ENCODE measurements at places on chromosomes 16 and 17.
A peak's percentile ranks its signal among the peaks of the same experiment; 100 is the strongest.

DNA sequence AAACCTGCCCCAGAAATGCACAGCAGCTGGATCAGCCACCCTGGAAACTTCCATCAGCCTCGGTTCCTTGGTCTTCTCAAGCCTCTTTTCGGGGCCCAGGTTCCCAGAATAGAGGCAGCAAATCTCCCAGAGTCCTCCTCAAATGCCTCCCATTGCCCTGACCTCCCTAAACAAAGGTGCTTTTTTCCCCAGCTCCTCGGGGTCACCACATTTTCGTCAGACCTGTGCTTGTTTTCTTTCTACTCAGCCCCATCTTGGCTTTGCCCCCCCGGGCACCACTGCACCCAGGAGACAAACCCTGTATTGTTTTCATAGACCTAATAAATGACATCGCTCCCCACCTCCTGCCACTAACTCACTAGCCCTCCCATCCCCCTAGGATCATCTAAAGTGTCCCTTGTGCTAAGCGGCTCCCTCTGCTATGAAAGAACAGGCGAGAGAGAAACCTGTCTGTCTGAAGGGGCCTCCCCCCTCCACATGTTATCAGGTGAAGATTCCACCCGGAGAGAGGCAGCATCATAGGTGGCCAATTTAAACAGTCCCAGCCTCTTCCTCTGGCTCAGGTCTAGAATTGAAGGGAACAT lies 451.1 kb downstream of the SOX9 start:
- DNase-seq, result no peak

DNA sequence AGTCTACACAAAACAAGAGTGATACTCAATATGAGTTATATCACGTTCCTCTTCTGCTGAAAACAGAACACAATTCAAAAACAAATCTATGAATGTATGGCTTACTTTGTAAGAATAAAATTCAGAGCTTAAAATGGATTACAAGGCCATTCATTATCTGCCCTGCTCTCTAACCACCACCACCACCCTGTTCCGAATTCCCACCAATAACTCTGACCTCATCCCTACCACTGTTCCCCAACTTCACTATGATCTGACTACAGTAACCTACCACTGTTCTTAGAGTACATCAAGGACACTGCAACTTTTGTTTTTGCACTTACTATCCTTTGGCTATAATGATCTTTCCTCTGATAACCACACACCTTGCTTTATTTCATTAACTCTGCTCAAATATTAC lies 21.3 kb downstream of the FBXL20 start:
- DNase-seq, result no peak

GRCh38 chr16:81321039-81321438 lies 6.3 kb downstream of the GAN start:
- no peak for DNase-seq

GRCh38 chr16:63702981-63703590 lies 1418.8 kb downstream of the CDH11 start:
- no peak for DNase-seq

GRCh38 chr17:45747911-45748310 lies 36.2 kb upstream of the CRHR1 start:
- DNase-seq, result no peak

- DNase-seq, result no peak
Measured at GRCh38 chr16:69852815-69853214, 90.7 kb downstream of the WWP2 start.

GRCh38 chr17:82371333-82372248 lies at the start of gene UTS2R:
Gene UTS2R, plus strand, starts transcription at chr17:82371765. Its CDS starts 2,560 bp downstream, at chr17:82374325.
- no peak for DNase-seq

GRCh38 chr17:7712111-7712771 lies 5.3 kb upstream of the DNAH2 start:
- DNase-seq, result peak; percentile 31

DNA sequence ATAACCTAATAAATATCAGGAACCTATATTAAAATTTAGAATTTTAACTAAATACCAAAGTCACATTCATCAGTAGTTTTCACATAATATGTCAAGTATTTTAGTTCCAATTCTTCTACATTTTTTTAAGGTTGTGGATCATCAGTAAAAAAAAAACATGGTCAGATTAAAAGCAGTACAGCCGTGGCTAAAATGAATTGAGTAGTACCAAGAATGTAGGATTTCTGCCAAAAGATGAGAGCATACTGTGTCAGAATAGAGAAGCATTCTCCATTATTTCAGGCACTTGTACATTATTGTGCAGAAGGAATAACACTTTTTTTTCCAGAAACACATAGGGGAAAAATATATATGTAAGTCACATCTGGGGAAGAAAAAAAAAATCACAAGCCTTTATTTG lies 1176.1 kb downstream of the CDH11 start:
- DNase-seq, result no peak

- DNase-seq, result no peak
Measured at GRCh38 chr17:28875848-28876550, 21.2 kb downstream of the ERAL1 start.

- no peak for DNase-seq
Measured at GRCh38 chr17:48571024-48571818, 6.9 kb downstream of the HOXB4 start.

- DNase-seq, result no peak
Measured at GRCh38 chr16:79613009-79613408, 12.5 kb upstream of the MAF start.

DNA sequence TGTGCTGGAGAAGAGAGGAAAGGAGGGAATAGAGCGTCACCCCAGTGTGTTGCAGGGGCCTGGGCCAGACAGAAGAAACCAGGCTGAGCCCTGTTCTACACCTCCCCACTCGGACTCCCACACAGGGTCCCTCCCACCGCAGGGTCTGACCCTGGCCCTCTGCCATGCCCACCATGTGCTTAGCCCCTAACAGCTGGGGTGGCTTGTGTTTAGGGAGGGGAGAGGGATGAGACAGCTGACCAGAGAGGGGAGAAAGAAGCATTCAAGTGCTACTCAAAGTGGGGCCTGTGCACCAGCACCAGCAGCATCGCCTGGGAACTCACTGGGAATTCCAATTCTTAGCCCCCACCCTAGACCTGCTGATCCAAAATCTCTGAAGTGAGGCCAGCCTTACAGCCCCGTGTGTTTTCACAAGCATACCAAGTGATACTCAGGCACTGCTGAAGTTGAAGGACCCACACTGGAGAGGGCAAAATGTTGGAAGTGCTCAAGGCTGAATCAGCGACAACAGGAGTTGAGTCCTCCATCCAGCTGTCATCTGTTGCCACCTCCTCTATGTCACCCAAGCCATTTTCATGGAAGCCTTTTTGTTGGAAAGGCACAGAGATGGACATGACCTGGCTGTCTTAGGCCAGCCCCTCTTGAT lies 47.0 kb downstream of the FZD2 start:
- DNase-seq, result no peak

DNA sequence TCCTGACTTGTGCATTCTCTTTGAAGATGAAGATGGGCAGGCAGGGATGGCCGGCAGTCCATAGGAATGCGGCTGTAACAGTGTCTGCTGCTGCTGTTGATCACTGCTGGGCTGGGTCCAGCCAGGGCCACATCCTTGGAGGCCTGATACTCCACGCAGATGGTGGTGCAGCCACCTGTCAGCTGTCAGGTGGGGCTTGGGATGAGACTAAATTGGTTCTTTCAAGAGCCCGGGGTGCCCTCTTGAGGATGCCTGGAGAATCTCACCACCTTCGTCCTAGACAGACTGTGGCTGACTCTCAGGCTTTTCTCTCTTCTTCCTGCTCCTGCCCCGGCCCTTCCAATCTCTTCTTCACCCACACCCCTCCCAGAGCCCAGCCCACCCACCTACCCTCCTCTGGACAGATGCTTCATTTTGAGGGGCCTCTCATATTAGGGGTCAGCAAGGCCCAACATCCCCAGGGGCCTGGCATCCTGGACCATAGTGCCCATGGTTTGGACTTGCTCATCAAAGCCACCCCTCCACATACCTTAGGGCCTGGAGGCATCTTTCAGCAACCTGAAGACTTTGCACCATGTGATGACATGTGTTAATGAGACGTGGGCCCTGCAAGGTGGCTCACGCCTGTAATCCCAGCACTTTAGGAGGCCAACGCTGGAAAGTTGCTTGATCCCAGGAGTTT lies 19.1 kb downstream of the OSBPL7 start:
- peak; percentile 27 for DNase-seq

GRCh38 chr17:45942284-45942683 lies 47.9 kb downstream of the MAPT start:
- no peak for DNase-seq

GRCh38 chr16:65119901-65120401 lies 1.9 kb downstream of the CDH11 start:
- no peak for DNase-seq

GRCh38 chr17:69854225-69854780 lies 220.7 kb upstream of the KCNJ16 start:
- DNase-seq, result no peak

DNA sequence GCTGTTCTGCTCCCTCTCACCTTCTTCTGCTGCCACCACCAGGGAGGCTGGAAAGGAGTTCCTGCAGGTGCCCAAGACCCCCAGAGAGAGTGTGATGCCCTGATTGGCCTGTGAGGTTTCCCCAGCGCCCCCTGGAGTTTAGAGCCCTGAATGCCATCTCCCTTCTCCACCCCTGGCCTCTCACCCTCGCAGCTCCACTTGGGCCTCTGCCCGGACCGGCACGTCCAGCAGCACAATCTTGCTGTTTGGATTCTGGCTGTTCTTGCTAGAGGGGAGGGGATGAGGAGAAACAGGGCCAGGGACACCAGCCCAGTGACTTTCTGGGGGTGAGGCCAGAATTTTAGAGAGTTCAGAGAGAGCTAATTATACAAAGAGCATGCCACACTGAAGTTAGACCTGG lies 12.5 kb upstream of the FAM171A2 start:
- no peak for DNase-seq

GRCh38 chr17:64174686-64175456 lies 44.9 kb upstream of the ERN1 start:
- DNase-seq, result no peak

- DNase-seq, result no peak
Measured at GRCh38 chr16:4570086-4570485, 13.9 kb downstream of the C16orf96 start.

DNA sequence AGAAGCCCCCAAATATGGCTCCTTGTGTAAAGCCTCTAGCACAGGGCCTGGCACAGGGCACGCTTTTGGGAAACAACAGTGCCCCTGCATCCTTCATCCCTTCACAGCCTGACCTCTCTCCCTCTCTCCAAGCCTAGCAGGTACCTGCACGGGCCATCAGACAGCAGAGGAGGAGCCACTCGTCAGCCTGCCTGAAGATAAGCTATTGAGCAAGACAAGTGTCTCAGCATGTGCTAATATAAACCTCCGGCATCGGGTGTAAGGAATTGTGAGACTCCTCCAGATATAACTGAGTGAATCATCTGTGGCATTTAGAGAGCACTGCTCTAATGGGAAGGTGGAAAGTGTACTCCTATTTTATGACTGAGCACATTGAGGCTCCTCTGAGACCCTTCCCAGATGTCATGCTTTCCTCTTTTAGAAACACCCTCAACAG lies 38.3 kb downstream of the TBX4 start:
- DNase-seq, result no peak

- no peak for DNase-seq
Measured at GRCh38 chr16:71201054-71201453, 29.5 kb downstream of the HYDIN start.

GRCh38 chr16:71303938-71304337 lies 14.7 kb upstream of the CMTR2 start:
- DNase-seq, result no peak

DNA sequence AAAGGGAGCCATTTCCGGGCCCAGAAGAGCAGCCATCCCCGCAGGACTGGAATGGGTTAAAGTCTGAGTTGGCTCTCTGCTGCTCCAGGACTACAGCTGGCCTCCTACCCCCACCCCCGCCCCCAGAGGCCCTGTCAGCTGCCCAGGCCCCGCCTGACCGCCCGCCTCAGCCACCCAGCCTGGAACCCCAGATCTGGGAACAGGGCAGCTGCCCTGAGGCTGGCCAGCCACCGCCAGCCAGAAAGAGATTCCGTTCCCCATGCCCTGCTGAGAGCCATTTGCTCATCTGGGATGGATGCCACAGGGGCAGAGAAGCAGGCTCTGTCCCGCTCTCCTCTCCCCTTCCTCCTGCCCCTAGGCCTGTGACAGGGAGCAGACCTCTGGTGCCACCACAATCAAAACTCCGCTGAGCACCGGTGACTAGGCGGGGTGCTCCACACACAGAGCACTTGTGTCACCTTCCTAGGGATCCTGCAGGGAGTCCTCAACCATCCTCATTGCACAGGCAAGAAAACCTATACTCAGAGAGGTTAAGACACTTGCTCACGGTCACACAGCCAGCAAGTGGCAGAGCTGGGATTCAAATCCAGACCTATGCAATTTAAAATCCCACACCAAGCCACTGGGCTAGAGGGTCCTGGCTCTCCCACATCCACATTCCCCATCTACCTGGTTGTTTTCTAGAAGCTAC lies 44.1 kb downstream of the ZNF423 start:
- no peak for DNase-seq

GRCh38 chr17:19763416-19763815 lies 15.3 kb upstream of the ALDH3A1 start:
- DNase-seq, result no peak

All from CD8-positive, alpha-beta T cell (primary cell).